Anterior cingulate cortex (tissue), 58 donors: ENCODE measurements at places on chromosomes 13 and 19.

DNA sequence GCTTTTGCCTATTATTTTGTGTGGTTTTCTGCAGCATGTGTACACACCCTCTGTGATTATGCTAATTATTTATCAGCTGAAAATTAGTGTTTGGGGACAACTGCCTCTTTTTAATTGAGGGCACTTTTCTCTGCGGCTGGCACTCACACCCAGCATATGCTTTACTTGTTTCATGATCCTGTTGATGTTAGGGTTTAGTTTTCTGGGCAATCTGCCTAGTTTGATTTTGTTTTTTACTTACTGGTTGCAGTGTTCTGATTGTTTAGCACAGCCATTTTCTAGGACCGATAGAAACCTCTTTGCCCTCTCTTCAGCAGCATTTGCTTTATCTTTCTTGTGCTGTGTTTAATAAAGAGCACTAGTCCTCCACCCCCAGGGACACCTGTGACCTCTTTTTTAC, 161.6 kb downstream of the PAN3 start:
- no peak for DNase-seq

- peak; percentile 65 for DNase-seq
Observed at GRCh38 chr19:46000491-46001246, 5.4 kb downstream of the CCDC61 start.

GRCh38 chr13:46577696-46578589, 25.0 kb downstream of the LRCH1 start:
- no peak for DNase-seq

DNA sequence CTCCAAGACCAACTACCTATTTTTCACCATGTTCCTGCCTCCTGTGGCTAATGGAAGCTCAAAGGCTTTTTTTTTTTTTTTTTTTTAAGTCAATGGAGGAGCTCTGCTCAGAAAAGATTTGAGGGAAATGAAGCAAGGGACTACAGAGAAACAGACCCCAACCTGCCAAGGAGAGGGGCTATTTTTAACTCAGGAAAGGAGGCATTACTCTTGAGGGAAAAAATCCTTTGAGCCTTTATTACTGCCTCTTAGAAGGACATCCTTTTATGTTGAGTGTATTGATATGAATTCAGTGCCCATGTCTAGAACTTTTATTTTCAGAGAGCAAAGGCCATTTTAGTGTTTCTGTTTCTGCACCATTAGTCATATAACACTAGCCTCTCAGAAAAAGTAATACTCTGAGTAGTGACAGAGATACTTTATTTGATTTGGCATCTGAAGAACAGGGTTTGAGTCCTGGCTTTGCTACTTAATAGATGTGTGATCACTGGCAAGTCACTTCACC, 68.1 kb upstream of the PCDH8 start:
- no peak for DNase-seq

DNA sequence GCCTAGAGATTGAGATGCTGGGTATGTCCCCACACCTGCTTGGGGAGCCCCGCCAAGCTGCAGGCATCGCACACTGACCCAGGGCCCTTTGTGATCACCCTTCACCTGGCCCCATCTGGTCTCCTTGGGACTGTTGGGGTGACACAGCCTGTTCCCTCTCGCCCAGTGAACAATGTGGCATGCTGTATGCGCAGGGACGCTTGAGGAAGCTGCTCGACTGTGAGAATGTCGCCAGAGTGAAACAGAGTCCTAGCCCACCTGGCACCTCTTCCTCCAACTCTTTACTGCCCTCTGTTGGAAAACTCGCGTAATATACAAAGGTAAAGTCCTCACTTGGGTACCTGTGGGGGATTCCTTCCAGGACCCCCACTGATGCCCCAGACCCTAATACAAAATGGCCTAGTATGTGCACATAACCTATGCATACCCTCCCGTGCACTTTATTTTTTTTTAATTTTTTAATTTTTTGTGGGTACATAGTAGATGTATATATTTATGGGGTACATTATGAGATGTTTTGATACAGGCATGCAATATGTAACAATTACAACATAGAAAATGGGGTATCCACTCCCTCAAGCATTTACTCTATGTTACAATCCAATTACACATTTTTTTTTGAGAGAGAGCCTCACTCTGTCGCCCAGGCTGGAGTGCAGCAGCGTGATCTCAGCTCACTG, 9.0 kb downstream of the BLOC1S3 start:
- no peak for DNase-seq

- no peak for DNase-seq
Observed at GRCh38 chr13:111939666-111940278, 127.2 kb upstream of the SOX1 start.

DNA sequence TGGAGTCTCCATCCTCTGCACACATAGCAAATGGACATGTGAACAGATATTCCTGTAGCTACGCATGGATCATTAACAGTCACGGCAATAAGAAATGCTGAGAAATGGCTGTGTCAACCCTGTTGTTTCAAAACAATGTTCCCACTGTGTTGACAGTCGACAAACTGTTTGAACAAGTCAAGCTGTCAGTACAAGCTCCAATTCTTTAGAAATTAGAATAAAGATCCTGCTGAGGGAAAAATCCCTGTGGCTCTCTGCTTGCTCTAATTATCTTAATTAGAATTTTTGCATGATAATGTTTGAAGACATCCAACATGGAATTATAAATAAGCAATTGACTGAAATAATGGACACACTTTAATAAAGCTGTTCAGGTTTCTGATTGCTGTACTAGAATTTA, 37.9 kb upstream of the CPB2 start:
- DNase-seq: no peak

- no peak for DNase-seq
Observed at GRCh38 chr19:17556995-17557394, 1.5 kb downstream of the COLGALT1 start.

DNA sequence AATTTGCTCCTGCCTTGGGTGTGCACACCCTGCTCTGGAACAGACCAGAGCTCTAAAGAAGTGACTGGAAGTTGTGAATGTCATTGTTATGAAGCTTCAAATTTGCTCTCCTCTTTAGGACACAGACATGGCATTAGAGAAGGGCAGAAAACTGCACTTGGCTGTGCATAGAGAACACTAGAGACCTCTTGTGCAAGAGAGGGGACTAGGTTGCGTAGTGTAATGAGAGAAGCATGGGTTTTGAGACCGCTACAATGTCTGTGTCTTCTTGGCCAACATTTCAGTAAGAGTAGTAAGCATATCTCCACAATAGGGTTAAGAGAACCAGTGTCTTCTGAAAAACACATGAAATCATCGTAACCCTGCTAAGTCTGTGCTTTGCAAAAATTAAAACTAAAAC, 423.3 kb downstream of the SPRY2 start:
- no peak for DNase-seq

- DNase-seq: no peak
Observed at GRCh38 chr13:92719868-92720267, 506.7 kb upstream of the GPC6 start.

- no peak for DNase-seq
Observed at GRCh38 chr13:88754141-88754540, 1083.0 kb downstream of the SLITRK5 start.
